DMS79 treated with DMSO at 0.1 percent for 48 hours (cell line): ENCODE measurements at places on chromosomes 5 and 9.

DNA sequence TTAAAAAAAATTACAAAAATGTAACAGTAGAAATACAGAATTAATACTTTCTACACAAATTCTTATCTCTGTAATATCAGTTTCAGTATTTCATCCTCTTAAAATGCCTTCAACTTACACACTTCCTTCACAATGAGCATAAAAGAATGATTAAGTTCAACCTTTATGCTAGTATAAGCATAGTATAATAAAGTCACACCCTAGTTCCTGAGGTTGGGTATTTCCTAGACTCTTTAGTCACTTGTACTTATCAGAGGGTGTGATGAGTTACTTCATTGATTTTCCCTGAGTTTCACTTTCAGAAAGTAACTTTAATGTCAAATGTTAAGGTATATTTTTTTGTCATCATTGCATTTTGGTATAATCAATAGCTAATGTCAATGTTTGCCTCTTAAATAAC lies 302.4 kb downstream of the PDE4D start:
- no peak for DNase-seq

- DNase-seq: peak; percentile 16
These were observed 26.0 kb downstream of the TPD52L3 start for GRCh38 chr9:6354072-6354686.

- no peak for DNase-seq
These were observed 51.8 kb downstream of the ANKRD33B start for GRCh38 chr5:10615693-10616092.

GRCh38 chr9:13786131-13786530 lies 506.6 kb upstream of the MPDZ start:
- no peak for DNase-seq

- no peak for DNase-seq
These were observed 111.4 kb downstream of the CCDC192 start for GRCh38 chr5:127814588-127814973.

GRCh38 chr9:81264516-81264915 lies 424.8 kb downstream of the TLE1 start:
- no peak for DNase-seq

- no peak for DNase-seq
These were observed 375.2 kb upstream of the IRX2 start for GRCh38 chr5:3126639-3127038.

DNA sequence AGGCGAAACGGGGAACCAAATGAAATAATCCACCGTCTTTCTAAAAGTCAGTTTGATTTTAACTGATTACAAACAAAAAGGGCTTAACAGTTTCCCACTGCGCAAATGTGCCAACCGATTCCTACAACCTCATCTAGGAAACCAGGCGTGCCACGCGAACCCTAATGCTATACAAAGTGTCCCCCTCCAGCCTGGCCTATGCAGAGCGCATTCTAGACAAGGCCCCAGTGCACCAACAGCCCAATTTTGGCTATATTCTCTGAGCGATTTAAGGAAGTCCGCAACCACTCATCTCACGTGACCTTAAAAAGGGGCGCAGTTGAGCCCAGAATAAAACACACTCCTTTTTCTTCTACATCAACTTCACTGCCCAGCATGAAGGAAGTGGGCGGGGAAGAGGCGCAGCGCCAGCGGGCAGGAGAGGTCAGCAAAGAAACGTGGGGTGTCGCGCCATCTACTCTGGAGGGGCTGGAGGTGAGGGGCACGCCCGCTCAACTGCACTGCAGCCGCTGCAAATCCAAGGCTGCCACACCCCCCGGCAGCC lies 779 bp downstream of the FAM13B start:
- DNase-seq: peak; percentile 42

DNA sequence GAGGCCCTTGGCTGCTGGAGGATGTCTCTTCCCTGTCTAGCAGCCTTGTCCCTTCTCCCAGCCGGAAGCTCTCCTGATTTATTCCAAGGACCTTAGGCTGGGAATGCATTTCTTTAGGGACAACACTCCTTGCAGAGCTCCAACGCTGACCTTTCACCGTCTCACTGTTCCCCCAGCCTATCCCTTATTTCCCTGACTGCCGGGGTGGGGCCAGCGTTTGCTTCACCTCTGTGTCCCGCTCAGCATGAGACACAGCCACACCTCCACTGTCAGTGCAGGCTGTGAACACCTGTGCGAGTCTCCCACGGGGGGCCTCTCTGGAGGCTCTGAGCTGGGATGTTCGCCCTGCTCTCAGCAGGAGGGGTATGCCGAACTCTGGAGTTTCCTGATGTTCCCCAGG lies 106.2 kb upstream of the FCN2 start:
- DNase-seq: no peak
